Activated CD4-positive, CD25-positive, alpha-beta regulatory T cell (primary cell): ENCODE measurements at places on chromosomes 7 and 10.

DNA sequence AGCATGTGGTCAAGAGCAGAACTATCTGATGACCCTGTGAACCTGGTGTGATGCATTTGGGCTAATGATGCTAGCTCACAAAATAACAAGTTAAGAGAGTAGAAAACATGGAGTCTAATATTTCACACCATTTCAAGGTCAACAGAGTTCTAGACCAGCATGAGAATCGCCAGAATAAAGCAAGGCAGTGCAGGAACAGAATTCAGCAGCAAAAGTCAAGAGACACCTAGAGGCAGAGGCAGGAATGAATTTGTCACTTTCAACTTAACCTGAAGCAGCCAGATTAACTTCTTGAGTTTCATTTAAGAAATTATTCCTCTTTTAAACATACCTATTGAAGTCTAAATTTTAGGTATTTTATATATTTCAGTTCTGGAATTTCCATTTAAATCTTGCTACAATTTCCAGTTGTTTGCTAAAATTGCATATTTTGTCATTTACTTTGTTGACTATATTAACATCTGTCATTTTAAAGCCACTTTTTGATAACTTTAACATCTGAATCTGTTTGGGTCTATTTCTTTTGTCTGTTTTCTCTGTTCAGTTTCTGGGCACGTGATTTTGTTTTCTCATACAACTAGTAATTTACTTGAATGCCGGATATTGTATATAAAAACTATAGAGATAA is 44.2 kb upstream of the PRSS58 start:
- DNase-seq: no peak

- no peak for DNase-seq
These were observed 1.5 kb upstream of the CPVL start for GRCh38 chr7:29147821-29148220.

- no peak for DNase-seq
These were observed 280.2 kb upstream of the CHRM2 start for GRCh38 chr7:136588216-136588615.

DNA sequence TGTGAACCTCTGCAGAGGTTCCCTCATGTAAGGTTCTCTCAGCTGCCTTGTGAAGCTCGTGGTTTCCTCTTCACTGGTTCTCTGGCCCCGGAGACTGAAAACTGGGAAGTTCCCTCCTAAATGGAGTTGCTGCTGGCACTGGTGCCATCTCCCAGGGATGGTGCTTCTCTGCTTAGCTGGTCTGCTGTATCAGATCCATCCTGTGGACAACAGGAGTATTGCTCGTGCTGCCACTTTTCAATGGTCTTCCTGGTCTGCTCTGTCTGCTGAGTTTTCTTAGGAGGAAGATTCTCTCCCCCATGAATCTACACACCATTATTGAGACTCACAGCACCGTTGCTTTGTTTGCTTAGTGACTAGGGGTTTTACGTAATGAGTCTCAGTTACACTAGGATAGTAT is 247.8 kb downstream of the OTUD1 start:
- no peak for DNase-seq

- no peak for DNase-seq
These were observed 20.3 kb upstream of the CD36 start for GRCh38 chr7:80618096-80618495.
